NCI-H69 (cell line): ENCODE measurements at places on chromosomes 3 and 15.

- no peak for DNase-seq
These were observed 57.5 kb upstream of the TRA2B start for GRCh38 chr3:185995352-185995751.

DNA sequence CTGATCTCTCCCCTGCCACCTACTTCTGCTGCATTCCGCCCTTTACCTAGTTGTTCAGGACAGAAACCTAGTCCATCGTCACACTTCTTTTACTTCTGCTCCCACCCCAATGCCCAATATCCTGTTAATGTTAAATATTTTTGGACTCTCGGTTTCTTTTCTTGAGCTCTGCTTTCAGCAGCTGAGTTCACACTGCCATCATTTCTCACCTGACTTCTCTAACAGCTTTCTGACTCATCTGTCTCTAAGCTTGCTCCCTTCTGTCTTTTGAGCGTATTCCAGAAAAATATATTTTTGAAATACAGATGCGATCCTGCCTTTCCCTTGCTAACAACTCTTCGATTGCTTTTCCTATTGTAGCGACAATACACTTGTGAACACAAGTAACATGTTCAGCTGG, 183.4 kb downstream of the KLHL25 start:
- no peak for DNase-seq

DNA sequence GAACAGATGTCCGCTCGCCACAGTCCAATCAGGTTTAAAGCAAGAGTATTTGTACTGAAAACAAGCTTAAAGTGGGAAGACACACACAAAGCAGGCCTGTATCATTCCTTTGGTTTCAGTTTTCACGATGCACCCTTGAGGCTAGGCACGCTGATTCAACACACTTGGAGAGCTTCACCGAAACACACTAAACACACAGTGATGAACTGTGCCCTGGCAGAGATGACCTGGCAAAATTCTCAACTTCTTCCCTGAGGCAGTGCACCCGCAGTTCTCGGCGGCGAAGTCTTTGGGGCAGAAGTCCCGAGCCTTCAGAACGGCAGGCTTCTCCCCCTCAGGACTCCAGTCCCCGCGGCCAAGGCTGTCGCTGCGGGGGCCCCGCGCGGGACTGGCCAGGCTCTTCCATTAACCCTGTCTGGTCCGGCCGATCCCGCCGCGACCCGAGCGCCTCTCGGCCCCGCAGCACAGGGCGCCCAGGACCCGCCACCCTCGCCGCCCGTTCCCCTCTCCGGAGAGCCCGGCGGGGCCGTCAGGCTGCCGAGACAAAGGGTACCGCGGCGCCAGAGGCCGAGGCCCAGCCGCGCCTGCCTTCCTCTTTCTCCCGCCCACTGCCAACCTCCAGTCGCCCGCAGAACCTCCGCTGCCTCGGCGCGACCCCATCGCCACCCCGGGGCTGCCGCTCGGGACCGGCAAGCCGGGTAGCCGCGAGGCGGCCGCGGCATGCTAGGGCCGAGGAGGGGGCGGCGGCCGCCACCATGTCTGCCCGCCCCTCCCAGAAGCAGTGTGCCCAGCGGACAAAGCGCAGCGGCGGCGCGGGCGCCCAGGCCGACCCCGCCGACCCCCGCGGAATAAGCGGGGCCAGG, 792 bp downstream of the GABPB1 start:
- DNase-seq, result peak; percentile 84

DNA sequence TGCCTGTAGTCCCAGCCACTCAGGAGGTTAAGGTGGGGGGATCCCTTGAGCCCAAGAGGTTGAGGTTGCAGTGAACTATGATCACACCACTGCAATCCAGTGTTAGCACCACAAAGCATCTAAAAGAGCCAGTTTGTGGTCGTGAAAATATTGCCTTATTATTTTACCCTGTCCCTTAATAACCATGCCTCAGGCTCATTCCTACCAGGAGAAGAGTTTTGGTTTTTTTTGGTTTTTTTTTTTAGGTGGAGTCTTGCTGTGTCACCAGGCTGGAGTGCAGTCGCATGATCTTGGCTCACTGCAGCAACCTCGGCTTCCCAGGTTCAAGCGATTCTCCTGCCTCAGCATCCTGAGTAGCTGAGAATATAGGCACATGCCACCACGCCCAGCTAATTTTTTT, 17.9 kb upstream of the AVEN start:
- DNase-seq, result no peak

DNA sequence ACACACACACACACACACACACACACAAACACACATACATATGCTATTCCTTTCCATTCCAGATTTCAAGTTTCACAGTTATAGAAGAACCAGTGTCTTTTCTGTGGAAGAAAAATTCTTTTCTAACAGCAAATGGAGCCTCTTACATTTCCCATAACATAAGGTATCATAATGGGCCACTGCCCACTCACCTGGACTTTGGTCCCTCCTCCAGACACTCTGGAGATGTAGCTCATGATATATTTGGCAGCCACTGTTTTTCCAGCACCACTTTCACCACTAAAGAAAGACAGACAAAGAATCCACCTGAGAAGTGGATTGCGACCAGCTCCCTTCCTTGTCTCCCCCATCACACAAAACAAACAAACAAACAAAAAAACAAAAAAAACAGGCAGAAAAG, 29.8 kb downstream of the LDHAL6B start:
- DNase-seq, result peak; percentile 81

DNA sequence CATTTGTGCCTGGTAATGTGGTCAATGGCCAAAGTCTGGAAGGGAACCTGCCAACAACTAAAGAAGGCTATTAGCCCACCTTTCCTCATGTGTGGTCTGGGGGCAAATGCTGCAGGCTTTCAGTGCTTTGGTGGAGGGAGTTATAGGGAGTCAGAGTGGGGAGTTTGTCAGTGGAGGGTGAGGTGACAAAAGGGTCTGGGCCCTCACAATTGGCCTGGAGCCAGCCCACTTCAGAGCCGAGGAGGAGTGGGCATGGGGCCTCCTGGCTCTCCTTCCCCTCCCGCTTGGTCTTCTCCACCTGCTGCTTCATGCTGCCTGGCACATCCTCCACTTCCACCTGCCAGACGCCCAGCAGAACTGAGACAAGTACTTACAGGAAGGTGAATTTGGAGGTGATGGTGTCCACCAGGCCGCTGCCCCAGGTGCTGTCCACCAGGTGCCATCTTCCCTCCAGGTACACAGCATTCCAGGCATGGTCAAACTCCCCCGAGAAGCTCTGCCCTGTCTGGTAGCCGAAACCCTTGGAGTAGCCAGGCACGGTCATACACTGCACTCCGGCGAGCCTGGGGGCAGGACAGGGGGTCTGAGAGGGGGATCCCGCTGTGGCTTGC, 40.9 kb downstream of the KY start:
- DNase-seq, result no peak

GRCh38 chr3:59127071-59127470, 77.2 kb upstream of the CFAP20DC start:
- peak; percentile 50 for DNase-seq

- DNase-seq, result peak; percentile 81
These were observed 125.1 kb downstream of the TIGIT start for GRCh38 chr3:114418724-114419543.

GRCh38 chr3:194265505-194265892, 85.6 kb downstream of the CPN2 start:
- DNase-seq, result no peak

DNA sequence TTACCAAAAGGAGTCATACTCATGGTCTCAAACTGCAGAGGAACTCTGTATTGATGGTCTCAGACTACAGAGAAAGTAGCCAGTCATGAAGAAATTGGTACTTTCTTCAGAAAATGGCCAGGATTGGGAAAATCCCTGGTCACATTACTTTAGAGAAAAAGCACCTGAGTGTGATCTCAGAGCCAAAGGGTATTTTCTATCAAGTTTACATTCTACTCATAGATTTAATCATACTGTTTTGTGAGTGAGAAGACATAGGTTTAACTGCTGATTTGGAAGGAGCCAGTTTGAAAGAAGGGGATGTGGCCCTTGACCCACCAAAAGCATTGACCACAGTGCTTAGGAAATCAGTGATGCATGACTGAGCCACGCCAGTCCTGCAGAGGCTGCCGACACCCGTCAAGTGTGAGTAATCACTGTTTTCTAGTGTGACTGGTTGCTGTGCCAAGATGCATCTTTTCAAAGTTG, 203.6 kb downstream of the AKAP13 start:
- DNase-seq, result peak; percentile 53

DNA sequence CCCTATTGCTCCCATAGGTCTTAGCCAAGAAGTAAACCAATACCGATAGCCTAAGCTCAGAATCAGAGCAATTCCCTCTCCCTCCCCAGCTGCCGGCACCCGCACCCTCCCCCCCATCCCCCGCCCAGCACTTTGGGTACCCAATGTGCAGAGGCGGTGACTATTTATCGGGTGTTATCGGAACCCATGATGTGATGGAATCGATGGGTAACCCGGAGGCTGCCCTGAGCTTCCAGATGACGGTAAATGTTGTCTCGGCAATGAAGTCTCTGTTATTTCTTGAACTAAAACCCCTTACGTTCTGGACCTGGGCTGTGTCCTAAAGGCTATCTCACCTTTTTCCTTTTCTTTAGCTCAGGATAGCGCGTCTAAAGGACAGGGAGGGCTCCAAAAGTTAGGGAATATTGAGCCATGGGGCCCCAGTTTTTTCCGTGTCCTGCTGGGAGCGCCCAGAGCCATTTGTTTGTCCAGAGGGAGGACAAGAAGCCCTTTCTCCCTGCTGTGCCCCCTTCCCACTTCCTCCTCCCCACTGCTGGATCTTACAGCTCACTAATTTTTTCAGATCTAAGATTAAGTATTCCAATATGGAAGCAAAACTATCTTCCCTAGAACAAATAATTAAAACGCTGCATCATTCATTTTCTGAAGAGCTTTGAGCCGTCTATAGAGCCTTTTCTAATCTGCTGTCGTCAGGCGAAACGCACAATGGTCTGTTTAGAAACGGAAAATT, 1.5 kb downstream of the SLITRK3 start:
- DNase-seq, result peak; percentile 28

- peak; percentile 87 for DNase-seq
These were observed 24.9 kb downstream of the ABTB1 start for GRCh38 chr3:127697551-127698240.

GRCh38 chr3:71207632-71208031, 375.9 kb downstream of the FOXP1 start:
- DNase-seq, result no peak

DNA sequence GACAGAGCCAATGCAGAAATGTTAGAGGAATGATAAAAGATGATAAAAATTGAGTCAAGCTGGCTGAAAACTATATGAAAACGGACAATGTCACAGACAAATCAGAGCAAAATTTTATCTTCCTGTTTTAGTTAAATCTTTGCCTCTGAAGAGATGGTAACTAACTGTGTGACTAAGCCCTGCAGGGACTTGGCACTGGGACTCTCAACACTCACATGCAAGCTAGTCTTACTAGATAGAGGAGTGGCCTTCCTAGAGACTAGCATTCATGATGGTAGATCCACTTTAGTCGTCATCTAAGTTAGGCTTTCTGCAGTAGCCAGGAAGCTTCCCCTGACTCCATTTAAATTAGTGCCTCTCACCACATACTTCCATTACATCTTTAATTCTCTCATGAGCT, 4.1 kb downstream of the CCDC191 start:
- no peak for DNase-seq

GRCh38 chr3:99009851-99010250, 108.4 kb upstream of the DCBLD2 start:
- no peak for DNase-seq

DNA sequence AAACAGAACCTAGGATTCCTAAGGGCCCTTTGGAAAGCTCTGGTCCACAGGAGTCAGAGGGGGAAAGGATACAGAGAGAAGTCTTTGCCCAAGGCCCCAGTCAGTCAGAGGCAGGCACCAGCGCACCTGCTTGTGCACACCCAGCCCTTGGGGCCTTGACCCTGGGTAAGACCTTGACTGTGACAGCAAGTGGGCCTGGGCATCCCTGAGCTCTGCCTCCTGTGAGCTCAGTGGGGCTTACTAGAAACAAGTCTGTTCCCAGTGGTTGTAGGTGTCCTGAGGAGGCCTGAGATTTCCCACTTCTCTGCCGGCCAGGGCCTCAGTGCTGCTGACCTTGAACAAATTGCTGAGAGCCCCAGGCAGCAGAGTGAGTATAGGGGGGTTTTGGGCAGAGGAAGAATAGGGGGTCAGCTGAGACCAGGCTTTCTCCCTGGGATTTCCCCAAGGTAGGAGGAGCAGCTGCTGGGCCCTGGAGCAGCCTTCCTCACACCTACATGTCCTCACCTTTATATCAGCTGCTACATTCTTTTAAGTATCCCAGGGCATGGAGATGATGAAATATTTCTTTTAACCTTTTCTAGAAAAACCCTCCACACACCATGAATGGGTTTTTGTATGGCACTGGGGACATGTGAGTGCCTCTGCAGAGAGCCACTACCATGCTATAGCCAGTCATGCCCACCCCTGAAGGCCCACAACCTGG, 9.7 kb upstream of the DAG1 start:
- DNase-seq, result no peak

GRCh38 chr3:118842147-118842863, 192.3 kb downstream of the IGSF11 start:
- no peak for DNase-seq

DNA sequence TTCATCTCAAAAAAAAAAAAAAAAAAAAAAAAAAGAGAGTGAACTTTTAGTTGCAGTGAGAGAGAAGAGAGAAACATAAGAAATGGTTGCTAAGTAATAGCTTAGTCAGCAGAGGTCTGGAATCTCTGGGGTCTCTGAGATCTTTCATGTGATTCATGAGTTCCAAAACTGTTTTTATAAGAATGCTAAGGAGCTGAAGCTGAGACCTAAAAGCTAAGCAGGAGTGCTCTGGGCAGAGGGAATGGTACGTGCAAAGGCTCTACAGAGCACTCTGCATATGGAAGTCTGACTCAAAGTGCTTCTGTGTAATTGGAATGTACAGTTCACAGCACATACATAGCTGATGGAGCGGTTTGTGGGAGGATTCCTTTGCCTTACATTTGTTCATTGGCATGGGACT, 66.3 kb upstream of the LRIG1 start:
- DNase-seq, result no peak

DNA sequence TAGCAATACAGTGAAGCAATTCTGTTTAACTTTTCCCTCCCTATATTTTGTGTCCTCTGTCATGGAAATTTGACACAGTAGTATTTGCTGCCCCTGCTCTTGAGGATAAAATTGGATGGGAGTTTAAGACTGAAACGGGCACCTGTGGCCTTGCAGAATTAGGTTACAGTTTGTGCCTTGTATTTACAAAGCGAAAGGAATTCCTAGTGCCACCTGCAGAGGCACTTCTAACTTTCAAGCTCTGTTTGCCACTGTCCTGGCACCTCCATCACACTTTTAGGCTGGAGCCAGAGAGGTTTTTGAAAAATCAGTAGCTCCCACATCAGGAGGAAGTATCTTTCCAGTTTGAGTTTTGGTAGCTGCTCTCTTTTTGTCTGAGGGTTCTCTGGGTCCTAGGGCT, 39.5 kb downstream of the CD86 start:
- no peak for DNase-seq
